ENCODE measurements at places on chromosomes 3 and 15.

DNA sequence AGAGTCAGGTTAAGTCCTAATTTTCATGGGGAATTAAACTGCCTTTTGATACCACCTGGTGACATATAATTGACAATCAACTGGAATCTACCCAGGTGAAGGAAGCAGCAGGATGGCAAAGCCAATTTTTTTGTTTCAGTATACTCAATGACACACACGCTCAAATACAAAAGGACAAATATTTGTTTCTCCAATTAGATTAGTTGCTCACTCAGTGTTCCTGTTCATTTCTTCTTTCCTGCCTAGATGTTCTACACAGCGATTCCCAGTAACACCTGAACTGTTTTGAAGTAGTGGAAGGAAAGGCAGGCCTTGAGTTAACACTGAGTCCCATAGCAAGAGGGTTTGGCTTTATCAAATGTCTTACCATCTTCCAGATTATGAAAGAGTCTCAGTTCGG, 157.5 kb downstream of the PDZRN3 start:
- no peak for DNase-seq

DNA sequence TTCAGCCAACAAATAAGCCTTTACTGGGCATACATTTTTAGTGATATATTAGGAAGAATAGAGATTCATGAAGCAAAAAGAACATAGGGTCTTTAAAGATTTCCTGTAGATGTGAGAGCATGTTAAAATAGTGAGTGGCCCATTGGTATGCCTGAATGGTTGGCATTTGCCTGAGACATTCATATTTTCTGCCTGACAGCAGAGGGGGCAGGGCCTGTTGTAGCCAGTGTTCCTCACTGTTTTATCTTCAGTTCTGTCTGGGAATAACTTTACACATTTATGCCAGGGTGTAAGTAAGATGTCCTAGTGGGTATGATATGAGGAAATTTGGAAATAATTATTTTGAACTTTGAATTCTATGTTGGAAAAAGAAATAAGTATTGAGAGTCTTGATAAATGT, 704.7 kb upstream of the ARPP21 start:
- no peak for DNase-seq

- no peak for DNase-seq
These were observed 10.4 kb upstream of the VIPR1 start for GRCh38 chr3:42491881-42492507.

GRCh38 chr15:66252685-66253417, 699 bp downstream of the MEGF11 start:
- DNase-seq: no peak

- DNase-seq: peak; percentile 9
These were observed 83.7 kb downstream of the PLXNA1 start for GRCh38 chr3:127066635-127067034.

GRCh38 chr15:67678993-67679392, 136.5 kb downstream of the MAP2K5 start:
- DNase-seq: no peak

DNA sequence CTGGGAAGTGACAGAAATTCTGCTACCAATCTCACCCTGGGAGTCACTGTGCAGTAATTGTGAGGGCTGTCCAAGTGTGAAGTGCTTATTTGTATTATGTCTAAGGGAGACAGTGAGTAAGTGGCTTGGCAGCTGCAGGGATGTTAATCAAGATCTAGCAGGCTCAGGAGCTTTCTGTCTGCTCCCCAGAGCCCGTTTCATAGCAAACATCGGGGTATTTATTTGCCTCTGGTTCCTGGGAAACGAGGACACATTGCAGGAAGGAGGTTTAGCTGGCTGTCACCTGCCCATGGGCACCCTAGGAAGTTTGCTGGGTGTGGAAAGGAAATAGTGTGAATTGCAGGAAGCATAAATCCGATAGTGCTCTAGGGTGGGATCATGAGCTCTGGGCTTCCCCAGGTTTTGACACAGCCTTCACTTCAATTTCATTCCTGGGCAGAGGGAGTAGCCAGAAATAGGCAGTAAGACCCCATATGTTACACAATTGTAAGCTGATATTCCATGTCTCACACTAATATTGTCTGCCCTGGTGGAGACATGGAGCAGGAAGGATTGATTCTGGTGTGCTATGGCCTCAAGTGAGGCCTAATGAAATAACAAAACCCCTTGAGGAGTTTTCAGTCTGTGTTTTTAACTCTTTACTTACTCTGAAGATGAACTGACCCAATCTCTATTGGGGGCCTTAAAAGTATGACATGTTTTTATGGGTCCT, 74.1 kb upstream of the MITF start:
- no peak for DNase-seq

- no peak for DNase-seq
These were observed 135.6 kb downstream of the OPA1 start for GRCh38 chr3:193728429-193729087.

DNA sequence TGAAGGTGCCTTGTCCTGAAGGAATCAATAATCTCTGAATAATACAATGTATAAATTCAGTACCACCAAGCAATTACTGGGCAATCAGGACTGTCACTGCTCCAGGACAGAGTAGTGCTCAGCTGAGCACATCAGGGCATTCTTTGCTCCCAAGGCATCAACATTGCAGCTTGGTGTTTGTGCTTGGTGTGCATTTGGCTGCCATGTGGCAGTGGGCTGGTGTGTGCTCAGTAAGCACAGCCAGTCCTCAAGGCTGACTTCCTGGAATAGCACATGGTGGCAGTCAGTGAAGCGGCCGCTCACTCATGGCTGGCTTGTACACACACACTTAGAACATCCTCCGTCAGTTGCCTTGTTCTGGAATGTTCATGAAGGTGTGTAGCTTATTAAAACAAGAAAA, 217.0 kb downstream of the EPHB1 start:
- no peak for DNase-seq

- DNase-seq: no peak
These were observed 37.6 kb downstream of the OSTN start for GRCh38 chr3:191236646-191237045.

DNA sequence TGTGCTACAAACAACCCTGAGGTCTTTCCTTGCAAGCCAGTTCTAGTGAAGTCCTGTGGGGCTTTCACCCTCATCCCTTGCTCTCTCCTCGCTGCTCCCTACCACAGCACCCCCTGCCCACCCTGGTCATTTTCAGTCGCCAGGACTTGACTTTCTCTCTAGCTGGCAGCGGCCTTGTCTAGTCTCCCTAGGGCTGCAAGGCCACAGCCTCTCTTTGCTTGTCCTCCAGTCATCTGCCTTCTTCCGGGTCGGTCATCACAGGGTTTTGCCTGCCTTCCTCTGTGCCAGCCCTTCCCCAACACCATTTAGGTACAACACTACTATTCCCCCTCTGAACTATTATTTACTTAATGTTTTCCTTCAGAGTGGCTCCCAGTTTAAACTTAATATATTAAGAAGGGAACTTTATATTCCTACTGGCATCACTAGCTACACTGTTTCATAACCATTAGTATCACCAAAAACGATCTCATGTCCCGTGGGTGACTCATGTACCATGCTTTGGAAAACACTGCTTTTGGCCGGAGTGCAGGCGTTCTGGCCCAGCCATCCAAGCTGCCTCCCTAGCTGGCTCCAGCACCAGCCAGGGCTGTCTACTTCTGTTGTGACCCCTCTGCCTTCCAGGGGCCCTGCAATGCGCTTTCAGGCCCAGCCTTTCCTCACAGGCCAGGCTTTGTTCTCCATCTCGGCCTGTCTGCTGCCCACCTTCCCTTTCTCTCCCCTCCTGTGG, 21.4 kb downstream of the FAH start:
- no peak for DNase-seq

DNA sequence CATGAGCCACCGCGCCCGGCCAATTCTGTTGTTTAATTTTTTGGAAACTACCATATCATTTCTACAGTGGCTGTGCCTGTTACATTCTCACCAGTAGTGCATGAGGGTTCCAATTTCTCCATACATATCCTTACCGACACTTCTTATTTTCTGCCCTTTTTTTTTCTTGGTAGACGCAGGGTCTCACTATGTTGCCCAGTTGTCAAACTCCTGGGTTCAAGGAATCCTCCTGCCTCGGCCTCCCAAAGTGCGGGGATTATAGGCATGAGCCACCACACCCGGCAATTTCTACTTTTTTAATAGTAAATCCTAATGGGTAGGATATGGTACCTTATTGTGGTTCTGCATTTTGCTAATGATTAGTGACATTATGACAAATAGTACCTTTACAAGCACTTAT, 9.6 kb downstream of the AMIGO3 start:
- DNase-seq: no peak

- no peak for DNase-seq
These were observed 127.9 kb downstream of the GADL1 start for GRCh38 chr3:30766522-30766921.

- DNase-seq: no peak
These were observed 42.6 kb upstream of the SEMA6D start for GRCh38 chr15:47674586-47675232.

DNA sequence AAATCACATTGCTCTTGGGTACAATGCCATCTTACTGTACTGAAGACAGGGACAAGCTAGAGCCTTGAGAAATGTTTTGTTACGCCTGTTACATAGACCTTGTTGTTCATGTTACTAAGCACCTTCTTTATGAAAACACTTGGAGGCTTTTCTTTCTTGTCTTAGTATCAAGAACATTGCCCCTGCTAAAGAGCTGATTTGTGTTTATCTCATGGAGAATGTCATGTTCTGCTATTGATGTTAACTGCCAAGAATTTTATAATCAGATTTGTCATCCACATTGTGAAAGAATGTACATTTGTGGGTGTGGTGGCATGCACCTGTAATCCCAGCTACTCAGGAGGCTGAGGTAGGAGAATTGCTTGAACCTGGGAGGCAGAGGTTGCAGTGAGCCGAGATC, 431.3 kb upstream of the MDFIC2 start:
- DNase-seq: no peak

- no peak for DNase-seq
These were observed 99.5 kb downstream of the ATG7 start for GRCh38 chr3:11371747-11372146.

DNA sequence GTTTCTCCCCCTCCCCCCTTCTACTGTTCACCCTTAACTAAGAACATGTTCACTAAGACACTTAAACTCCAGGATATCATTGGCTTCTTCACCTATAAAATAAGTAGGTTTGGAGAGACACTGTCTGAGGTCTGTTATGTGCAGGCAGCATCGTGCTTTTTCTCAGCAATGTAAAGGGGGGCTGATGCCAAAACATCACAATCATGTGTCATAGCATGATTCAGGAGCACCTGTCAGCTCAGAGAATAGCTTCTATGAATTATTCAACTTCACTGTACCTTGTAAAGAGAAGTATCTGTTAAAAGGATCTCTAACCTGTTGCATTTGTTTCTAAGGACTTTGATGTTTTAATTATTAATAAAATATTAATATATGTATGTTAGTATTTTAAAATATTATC, 211.4 kb upstream of the EPHA3 start:
- DNase-seq: no peak

- peak; percentile 65 for DNase-seq
These were observed at the start of gene ADPRH for GRCh38 chr3:119579366-119580066. Gene ADPRH, plus strand, starts transcription at chr3:119579492. Its CDS starts 2,678 bp downstream, at chr3:119582170.

DNA sequence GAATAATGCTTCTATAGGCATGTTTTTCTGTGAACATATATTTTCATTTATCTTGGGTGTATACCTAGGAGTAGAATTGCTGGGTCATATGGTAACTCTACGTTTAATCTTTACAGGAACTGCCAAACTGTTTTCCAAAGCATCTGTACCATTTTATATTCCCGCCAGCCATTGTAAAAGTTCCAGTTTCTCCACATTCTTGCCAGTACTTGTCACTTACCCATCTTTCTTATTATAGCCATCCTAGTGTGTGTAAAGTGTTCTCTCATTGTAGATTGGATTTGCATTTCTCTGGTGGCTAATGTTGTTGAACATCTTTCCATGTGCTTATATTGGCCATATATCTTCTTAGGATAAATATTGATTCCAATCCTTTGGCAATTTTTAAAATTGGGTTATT, 31.2 kb upstream of the CFAP20DC start:
- no peak for DNase-seq

GRCh38 chr15:85399627-85400026, 19.2 kb downstream of the AKAP13 start:
- no peak for DNase-seq

DNA sequence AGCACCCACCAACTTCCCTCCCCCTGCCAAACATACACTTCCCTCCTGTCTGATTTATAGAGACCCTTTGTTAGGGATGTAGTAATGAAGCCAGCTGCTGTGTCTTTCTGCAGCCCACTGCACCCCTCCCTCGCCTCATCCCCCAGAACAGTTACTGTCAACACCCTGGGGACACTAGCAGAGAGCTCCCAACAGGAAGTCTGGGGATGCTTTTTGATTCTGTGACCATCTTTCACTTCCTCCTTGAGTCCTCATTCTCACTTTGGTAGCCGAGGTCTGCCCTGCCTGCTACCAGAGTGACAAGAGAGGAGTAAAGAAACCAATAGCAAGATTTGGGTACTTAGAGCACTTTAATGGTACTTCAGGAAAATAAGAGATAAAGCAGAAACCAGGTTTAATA, 201.6 kb downstream of the SATB1 start:
- DNase-seq: no peak

- no peak for DNase-seq
These were observed 96.6 kb upstream of the WNT7A start for GRCh38 chr3:13976469-13976868.

DNA sequence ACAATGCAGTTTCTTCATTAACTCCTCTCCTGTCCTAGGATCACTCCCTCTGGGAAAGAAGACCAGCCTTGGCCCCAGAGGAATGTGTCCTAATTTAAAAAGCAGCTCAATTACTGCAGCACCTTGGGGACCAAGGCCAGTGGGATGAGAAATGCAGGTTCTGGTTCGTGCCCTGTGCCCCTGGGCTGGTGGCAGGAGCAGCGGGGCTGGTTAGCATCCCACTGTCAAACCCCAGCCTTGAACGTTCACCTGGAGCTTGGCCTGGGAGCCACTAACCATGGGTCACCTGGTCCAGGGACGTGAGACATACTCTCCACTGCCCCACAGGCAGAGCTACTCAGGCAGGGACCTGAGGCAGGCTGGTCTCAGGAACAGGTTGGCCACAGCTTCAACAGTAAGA, 8.4 kb upstream of the RTP3 start:
- no peak for DNase-seq

GRCh38 chr3:5202222-5202621, 14.7 kb downstream of the EDEM1 start:
- no peak for DNase-seq

- DNase-seq: no peak
These were observed 153.1 kb upstream of the BFSP2 start for GRCh38 chr3:133246773-133247172.

- peak; percentile 49 for DNase-seq
These were observed 2.3 kb upstream of the HAPLN3 start for GRCh38 chr15:88897456-88898194.

- DNase-seq: no peak
These were observed 254.0 kb downstream of the GABRB3 start for GRCh38 chr15:26518885-26519284.

Measured in CD8-positive, alpha-beta memory T cell (primary cell).